Hematopoietic multipotent progenitor cell treated with erythropoietin and hydrocortisone succinate and interleukin-3 and kit ligand, for 6 days (in vitro differentiated cells): ENCODE measurements at places on chromosomes 2 and 18.
A peak's percentile ranks its signal among the peaks of the same experiment; 100 is the strongest.

DNA sequence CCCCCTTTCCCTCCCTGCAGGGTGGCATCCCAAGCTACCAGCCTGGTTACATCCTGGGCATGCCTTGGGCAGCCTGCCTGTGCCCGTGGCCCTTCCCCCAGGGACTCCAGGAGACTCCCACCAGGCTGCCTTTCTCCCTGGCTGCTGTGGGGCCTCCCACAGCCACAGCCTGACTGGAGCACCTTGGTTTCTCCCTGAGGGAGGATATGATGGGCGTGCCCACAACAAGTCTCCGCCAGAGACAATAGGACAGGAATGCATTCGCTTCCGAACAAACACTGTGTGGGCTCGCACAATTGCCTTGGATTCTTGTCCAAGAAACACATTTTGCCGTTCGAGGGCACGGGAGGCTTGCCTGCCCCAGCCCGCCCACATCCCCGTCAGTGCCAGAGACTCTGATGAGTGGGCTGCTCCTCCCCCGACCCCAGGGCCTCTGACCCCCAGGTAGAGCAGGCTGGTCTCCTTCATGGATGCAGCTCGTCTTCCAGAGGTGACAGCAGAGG is 102.1 kb downstream of the SMAD7 start:
- no peak for DNase-seq

GRCh38 chr2:47299555-47299954 is 103.4 kb upstream of the MSH2 start:
- peak; percentile 56 for DNase-seq

GRCh38 chr2:240440704-240441320 is 5.3 kb downstream of the GPC1 start:
- DNase-seq = no peak

- DNase-seq = no peak
Measured at GRCh38 chr2:41900101-41900577, 147.7 kb upstream of the PKDCC start.

DNA sequence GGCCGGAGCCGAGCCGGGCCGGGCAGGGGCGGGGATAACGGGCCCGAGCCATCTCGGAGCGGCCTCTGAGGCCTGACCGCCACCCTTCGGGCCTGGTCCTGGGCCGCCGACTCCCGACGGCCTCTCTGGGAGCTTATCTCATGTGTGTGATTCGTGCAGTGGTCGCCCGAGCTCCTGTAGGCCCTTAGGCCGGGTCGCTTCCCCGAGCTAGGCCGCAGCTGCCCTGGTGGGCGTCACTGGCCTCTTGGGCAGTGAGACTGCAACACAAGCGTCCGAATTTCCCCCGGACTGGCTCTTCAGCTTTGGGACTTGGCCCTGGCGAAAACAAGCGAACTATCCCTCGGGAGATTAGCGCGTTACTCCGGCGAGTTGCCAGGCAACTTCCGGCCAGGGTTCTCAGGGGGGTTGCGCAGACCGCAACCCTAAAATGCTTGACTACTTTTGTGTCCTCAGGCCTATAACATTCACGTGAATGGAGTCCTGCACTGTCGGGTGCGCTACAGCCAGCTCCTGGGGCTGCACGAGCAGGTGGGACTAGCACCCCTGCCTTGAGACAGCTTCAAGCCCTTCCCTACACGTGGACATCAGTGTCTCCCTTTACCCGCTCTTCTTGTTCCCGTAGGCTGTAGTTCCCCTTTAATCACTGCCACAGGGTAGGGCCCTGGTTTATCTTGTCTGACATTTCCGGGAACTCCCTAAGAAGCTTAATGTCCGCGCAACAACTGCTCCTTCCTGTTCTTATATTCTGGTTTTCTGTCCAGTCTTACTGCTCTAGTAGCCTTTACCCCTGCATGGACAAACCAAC is 602 bp downstream of the SNX17 start:
- peak; percentile 88 for DNase-seq

- DNase-seq = peak; percentile 12
Measured at GRCh38 chr2:151459358-151459757, 49.7 kb downstream of the RIF1 start.

DNA sequence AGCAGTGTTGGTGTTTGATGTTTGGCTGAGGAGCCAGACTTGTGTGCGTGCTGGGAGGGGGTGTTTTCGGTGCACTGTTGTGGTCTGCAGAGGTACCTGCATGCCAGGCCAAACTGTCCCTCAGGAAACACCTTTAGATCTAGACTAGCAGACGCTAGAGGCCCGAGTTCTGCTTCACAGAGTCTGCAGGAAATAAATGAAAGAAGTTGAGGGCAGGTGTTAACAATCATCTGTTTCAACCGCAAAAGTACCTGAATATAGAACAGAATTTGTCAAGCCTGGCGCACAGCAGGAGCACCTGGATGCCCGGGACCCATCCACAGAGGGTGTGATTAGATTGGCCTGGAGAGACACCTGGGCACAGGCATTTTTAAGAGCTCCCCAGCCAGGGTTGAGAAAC is 40.5 kb upstream of the REL start:
- DNase-seq = no peak

DNA sequence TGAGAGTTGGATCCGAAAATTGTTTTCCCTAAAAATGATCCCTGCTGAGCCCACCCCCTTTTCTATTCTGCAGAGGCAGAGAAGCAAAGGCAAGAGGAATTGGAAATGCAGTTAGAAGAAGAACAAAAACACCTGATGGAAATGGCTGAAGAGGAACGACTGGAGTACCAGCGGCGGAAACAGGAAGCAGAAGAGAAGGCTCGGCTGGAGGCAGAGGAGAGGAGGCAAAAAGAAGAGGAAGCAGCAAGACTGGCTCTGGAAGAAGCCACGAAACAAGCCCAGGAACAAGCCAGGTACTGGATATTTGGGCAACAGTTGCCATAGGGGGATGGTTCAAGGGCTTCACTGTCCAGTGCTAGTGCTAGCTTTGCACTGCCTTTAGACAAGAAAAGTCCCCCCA is 41.7 kb downstream of the SUMO1 start:
- DNase-seq = peak; percentile 15

GRCh38 chr18:40464032-40464431 is 1491.0 kb upstream of the PIK3C3 start:
- no peak for DNase-seq

GRCh38 chr2:218229239-218229638 is 12.2 kb downstream of the ARPC2 start:
- peak; percentile 70 for DNase-seq

DNA sequence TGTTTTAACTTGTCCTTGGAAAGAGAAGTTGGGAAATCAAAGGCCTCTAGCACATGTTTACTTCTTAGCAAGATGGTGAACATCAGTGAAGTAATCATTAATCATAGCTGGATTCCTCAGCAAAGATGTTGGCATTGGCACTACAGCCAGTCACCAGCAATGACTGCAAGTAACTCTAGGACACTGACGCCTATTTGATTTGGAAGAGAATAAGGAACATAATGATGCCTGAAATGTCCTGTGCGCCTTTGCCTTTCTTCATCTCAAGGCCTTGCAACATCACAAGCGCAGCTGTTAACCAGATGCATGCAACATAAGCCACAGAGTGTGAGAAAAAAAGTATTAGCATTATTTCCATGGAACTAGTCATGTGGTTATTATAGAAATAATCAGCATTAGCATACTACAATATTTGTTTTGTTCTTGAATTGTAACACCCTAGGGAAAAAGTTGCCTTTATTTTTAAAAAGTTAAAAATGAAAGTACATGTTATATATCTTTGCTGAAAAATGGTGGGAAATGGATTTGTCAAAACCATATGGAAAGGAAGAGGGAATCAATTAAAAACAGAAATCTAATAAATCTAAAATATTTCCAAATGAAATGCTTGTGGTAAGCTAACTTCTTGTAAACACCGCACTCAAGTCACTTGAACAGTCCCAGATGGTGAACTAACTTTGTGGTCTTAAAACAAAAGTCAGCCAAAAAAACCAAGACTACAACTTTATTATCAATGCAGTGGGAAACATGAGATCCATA is 55.6 kb downstream of the THADA start:
- DNase-seq = peak; percentile 65

GRCh38 chr2:5618271-5618670 is 73.9 kb upstream of the SOX11 start:
- DNase-seq = no peak

GRCh38 chr2:225173909-225174308 is 131.6 kb upstream of the DOCK10 start:
- DNase-seq = no peak

- peak; percentile 36 for DNase-seq
Measured at GRCh38 chr18:45456090-45457021, 158.9 kb upstream of the SLC14A2 start.
